Inflammatory macrophage treated with lipopolysaccharide for 1 hour (primary cell): ENCODE measurements at places on chromosomes 1 and 21.
A peak's percentile ranks its signal among the peaks of the same experiment; 100 is the strongest.

DNA sequence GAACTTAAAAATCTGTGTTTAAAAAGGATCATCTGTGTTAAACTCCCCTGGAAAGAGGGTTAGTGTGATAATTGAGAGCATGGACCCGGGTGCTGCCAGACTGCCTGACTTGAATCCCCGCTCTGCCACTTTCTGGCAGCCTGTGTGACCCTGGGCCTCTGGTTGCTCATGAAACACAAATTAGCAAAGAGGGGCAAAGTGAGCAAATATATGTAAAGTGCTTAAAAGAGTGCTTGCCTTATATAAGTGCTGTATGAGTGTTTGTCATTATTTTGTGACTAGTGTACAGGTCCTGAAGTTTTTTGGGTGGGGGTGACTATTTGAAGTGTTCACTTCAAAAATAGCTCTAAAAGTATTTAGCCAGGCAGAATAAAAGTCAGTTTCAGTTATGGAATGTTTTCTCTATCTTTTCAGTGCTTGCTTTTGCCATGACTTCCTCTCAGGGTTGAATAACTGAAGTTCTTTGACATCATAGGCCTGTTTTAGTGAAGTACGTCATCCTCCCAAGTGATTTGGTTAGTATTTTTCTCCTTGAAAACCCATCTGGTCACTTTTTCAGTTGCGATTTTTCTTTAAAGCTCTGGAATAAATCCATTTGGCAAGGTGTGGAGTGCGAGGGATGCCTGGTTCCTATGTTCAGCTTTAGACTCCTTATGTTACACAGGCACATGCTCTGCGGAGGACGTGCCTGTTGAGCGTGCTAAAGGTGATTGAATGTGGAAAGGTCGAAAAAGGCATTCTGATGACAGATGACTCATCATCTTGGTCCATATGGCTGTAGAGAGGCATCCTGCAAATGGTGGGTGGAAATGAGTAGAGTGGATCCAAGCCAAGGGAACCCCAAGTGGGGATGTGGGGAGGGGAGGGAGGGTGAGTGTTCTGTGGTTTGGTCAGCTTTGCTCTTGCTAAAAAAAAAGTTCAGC is 47.8 kb downstream of the AK4 start:
- no peak for DNase-seq

DNA sequence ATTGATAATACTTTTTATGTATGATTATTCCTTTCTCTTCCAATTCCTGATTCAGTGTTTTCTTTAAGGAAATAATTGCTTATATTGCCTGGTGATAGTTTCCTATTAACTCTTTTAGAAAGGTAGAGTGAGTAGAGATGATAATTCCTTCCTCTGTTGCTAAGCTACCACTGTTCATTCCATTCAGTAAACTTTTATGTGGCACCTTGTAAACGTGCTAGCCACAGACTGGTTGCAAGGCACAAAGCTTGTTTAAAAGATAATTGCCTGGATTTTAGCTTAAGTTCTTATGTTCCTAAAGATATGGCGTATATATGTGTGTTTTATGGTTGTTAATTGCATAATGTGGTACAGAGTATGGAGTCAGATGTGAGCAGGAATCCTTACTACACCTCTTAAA is 3.2 kb downstream of the ZFYVE9 start:
- DNase-seq, result no peak

- peak; percentile 57 for DNase-seq
Measured at GRCh38 chr1:92310185-92310597, 11.3 kb downstream of the RPAP2 start.

GRCh38 chr1:62903982-62904855 is 120.3 kb downstream of the ATG4C start:
- DNase-seq, result no peak

DNA sequence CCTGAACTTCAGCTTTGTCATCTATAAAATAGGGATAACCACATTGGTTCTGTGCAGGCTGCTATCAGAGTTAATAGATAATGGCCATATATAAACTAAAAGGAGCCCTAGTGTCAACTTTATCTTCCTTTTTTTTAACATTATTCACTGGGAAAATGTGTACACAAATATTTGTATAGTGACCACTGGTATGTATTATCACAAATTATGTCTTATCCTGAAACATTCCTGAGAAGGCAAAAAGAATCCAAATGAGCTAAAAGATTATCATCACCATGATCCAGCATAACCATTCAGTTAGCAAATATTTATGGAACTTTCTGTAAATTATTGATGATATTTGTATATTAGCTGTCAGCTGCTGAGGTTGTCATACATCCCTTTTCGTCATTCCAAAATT is 16.6 kb downstream of the ANGPTL3 start:
- no peak for DNase-seq

- DNase-seq, result no peak
Measured at GRCh38 chr1:234111458-234112142, 207.1 kb downstream of the SLC35F3 start.

DNA sequence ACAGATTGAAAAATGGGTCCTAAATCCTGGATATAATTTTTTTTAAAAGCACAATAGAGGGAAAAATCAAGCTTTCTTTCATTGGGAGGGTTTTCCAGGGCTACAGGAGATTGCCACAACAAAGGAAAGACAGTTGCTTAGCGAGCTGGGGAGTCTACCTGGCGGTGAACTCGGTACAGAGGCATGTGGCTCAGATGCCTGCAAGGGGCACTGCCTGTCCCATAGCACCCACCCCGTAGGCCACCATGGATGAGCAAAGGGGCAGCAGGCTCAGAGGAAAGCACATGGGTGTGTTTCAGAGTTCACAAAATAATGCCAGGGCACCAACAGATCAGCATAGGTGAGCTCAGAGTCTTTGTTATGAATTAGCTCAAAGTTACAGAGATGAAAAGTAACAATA is 79.5 kb downstream of the PCNX2 start:
- DNase-seq, result no peak

GRCh38 chr1:179038528-179039281 is 13.0 kb downstream of the FAM20B start:
- no peak for DNase-seq

DNA sequence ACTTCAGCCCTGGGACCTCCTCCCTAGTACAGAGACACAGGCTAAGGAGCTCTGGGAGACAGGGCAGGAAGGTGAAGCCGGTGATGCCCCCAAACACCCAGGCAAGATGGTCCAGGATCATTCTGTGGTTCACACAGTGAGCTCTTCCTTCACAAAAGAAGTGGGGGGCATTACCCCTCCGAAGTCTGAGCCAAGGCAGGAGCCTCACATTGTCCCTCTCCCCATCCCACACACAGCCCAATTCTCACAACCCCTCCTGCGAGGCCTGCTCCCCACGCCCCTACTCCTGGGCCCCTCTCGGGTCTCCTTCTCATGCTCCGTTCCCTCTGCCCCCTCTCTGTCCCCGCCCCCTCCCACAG is 10.7 kb downstream of the MEF2D start:
- DNase-seq, result no peak

DNA sequence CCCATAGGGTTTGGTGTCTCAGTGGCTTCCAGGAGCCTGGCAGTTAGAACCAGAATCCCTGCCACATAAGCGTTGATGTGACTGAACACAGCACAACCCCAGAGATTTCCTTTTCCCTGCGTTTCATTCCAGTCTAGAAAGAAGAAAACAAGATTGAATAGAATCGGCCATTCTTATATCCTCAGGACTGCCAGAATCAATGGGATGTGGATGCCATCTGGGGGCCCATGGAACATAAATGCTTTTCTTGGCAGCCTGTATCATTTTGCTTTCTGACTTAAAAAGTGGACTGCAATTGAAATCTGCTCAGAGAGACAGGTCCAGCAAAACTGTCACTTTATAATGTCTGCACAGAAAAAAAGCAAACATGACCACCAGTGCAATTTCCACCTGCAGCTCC is 80.3 kb downstream of the DISC1 start:
- no peak for DNase-seq

DNA sequence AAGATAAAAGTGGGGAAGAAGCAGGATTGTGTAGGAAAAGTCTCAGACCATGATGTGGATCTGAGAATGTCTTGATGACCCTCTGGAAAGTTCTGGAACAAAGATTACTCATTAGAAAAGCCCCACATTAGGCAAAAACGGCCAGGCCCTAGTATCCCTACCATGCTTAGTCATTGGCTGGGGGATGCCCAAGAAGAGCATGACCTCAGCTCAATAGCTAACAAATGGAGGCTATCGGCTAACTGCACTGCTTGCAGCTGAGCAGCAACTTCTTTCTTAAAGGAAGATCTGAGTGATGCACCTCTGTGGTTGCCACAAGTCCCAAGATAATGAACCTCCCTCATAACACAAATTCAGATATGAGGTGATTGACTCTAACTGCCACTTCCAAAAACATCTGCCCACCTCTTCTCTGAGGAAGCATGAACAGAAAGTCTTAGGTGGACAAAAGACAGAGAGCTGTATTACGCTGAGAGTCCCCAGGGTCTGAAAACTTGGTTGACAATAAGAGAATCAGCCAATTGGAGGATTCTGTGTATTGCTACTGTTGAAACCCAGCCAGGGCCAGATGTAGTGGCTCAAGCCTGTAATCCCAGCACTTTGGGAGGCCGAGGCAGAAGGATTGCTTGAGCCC is 64.6 kb upstream of the AK4 start:
- peak; percentile 92 for DNase-seq

DNA sequence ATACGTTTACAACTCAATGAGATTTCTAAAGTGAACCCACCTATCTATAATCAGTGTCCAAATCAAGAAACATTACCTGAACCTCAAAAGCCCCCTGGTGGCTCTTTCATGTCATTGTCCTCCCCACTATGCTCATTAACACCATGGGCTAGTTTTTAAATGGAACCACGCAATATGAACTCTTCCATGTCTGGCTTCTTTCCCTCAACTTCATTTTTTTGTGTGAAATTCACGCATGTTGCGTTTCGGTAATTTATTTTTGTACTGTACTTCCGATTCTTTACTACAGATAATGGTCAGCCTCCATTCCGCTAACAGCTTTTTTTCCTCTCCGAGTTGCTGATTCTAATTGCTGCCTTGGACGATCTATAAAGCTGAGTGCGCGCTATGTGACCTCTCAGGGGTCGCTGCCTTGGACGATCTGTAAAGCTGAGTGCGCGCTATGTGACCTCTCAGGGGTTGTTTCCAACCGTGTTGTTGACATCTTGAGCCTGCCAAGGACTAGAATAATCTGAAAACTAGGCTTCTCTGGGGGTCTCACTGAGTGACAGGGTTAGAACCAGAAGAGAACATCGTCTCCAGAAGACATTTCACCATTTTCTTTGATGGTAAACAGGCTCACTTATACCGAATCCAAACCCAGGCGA is 1.1 kb upstream of the CACYBP start:
- peak; percentile 53 for DNase-seq

GRCh38 chr21:18368205-18368604 is 35.4 kb downstream of the TMPRSS15 start:
- DNase-seq, result no peak

DNA sequence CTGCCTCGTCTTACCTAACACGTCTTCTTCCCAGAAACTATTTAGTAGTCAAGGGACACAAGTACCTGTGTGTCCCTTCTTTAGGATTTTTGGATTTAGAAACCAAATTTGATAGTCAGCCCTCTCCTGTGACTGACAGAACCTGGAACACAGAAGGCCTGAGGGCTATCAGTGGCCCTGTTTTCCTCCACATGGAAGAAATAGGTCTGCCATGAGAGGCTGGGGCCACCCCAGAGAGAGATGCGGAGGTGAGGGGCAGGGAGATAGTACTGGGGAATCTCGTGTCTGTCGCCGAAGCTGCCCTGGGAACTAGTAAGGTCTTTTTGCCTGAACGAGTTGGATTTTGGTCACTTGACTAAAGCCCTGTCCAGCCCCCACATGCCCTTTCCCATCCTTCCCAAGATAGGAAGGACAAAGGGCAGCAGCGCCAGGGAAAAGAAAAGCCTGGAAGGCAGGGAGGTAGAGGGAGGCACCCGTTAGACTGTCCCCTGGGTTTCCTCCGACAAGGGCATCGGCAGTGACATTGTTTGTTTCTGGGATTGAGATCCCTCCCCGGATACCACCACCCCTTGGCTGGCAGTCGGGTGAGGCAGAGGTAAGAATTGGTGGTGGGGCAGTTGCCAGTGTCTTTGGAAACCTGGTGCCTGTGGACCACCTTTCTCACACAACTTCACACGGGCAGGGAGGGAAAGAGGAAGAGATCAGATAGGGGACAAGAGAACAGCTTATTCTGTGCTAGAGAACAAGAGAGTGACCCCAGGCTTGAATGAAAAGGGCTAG is 19.8 kb downstream of the SMIM12 start:
- DNase-seq, result no peak

- peak; percentile 24 for DNase-seq
Measured at GRCh38 chr1:183814121-183814681, 9.3 kb downstream of the RGL1 start.

- no peak for DNase-seq
Measured at GRCh38 chr1:73327998-73328397, 870.0 kb downstream of the LRRIQ3 start.

- DNase-seq, result no peak
Measured at GRCh38 chr21:43902441-43902840, 37.4 kb downstream of the AGPAT3 start.

DNA sequence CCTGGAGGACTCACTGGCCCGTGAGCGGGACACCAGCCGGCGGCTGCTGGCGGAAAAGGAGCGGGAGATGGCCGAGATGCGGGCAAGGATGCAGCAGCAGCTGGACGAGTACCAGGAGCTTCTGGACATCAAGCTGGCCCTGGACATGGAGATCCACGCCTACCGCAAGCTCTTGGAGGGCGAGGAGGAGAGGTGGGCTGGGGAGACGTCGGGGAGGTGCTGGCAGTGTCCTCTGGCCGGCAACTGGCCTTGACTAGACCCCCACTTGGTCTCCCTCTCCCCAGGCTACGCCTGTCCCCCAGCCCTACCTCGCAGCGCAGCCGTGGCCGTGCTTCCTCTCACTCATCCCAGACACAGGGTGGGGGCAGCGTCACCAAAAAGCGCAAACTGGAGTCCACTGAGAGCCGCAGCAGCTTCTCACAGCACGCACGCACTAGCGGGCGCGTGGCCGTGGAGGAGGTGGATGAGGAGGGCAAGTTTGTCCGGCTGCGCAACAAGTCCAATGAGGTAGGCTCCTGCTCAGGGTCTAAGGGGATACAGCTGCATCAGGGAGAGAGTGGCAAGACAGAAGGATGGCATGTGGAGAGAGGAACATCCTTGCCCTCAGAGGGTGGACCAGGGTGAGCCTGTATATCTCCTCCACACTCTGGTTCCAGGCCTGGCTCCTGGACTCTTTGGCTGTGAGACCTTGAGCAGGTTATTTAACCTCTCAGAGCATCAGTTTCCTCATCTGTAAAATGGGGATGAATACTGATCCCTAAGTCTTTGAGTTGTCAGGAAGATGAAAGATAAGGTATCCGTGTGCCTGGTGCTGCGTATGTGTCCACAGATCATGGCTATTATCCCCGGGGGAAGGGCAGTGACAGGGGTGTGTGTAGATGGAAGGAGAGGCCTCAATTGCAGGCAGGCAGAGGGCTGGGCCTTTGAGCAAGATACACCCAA is 17.2 kb upstream of the SEMA4A start:
- no peak for DNase-seq

- DNase-seq, result no peak
Measured at GRCh38 chr1:78009276-78009675, 4.5 kb downstream of the DNAJB4 start.
